CMK (cell line): ENCODE measurements at places on chromosomes 2 and 18.
A peak's percentile ranks its signal among the peaks of the same experiment; 100 is the strongest.

GRCh38 chr2:143357966-143358365, 228.7 kb downstream of the ARHGAP15 start:
- DNase-seq = no peak

DNA sequence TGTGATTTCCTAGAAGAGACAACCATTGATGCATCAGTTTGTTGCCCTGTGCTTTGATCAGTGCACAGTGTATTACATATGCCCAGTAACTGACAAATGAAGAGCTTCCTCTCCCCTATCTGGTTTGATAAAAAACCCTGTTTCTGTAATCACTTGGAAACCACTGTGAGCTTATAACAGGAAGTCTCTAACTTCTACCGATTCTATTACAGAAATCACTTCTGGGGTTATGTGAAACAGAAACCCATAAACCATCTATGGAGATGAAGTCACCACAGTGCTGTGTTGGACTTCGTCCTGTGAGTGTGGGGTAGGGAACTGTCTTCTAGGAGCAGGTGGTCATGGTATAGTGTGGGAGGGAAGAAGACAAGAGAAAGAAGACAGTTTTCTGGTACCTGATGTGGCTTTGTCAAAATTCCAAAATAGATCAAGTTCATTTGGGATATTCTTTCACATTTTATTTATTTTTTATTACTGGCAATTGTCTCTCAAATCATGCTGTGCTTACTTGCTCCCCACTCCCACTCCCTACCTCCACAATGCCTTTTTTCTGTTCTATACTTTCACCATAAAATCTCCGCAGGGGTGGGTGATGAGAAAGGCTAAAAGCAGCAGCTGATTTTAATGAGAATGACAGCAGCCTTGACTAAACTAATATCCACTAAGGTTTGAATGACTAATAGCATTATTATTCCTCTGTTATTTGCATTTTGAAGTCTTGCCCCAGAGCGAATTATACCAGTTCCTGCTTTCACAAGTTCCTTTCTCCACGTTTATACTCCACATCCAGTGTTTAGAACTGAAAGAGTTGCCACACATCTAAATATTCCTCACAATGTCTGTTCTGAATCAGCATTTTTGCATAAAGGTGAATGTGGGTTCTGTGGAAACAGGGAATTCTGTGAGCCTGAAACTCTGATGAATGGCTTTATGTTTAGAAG, 41.7 kb upstream of the RND3 start:
- DNase-seq = no peak

GRCh38 chr2:3184167-3184566, 193.5 kb downstream of the EIPR1 start:
- DNase-seq = no peak

GRCh38 chr2:196293751-196294515, 122.6 kb upstream of the STK17B start:
- no peak for DNase-seq

DNA sequence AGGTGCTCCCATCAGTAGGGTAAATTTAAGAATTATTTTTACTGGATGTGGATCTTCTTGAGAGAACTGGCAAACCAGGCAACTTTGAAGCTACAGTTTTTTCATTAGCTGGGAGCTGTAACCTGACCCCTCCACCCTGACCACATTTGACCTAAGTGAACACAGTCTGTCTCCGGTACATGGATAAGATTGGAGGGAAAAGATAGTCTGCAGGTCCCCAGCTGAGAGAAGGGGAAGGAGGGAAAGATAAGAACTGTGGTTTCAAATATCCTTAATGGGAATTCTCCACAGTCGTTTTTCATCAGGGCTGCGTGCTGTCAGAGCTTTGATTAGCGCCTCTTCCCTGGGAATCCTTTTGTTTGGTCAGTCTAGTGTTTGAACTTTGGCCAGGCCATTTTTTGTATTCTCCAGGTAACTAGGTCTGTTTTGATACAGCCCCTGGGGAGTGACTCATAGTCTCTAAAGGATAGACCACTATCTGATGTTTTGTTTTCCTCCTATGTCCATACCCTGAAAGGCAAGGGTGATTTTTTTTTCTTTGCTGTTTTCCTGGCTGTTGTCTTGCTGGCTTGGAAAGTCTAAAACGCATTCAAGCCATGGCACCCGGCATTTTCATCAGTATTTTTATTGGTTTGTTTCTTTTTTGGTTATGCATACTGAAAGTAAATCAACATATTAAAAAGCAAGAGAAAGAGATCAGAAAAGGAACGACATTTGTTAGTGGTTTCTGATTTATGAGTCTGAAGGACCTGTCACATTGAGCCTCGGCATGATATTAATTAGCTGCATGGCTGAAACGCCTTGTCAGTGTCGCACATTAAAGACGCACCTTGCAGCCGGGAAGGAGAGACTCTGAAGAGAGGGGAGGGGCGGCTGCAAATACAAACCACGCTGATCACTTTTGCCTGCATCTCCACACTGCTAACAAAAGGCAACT, 183.4 kb upstream of the FN1 start:
- peak; percentile 21 for DNase-seq

DNA sequence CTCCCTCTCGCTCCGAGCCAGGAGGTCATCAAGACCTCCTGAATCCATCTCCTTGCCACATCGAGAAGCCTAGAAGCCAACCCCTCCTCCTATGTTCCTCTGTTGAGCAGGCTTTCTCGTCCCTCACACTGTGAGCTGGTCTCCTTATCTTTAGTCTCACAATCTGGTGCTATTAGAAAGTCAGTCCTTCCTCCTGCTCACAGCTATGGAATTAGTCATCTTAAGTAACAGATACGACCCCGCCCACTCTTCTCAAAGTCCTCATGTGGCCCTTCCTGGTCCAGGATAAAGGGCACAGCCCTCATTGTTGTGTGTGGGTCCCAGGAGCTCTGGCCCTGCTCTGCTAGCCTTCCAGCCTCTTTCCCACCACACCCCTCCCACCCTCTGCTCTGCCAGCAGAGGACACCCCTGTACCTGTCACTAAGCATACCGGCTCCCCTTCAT, 41.4 kb upstream of the TRIB2 start:
- peak; percentile 20 for DNase-seq
